ENCODE measurements at places on chromosomes 11 and 22.

GRCh38 chr22:36144886-36145541 is 15.5 kb downstream of the APOL3 start:
- DNase-seq = peak; percentile 84

DNA sequence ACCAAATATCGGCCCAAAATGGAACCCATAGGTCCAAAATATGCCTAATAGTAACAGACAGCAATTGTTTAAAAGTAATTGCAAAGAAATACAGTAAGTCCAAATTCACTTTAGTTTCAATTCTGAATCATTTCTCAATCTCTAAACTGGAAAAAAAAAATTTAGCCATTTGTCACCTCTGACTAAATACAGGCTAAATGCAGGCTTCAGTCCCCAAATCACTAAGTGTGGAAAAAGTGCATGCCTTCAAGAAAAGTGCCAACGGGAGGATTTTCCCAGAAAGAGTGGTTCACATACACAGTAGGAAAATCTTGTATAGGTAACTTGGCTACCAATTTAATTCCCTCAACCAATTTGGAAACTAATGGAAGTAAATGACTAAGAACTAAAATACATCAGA is 35.7 kb downstream of the SIK3 start:
- no peak for DNase-seq

- no peak for DNase-seq
Observed at GRCh38 chr11:60056349-60056969, at the start of gene MS4A3. TSS of gene MS4A3 (plus strand) at chr11:60056665. CDS start at chr11:60061161, 4,496 bp downstream.

DNA sequence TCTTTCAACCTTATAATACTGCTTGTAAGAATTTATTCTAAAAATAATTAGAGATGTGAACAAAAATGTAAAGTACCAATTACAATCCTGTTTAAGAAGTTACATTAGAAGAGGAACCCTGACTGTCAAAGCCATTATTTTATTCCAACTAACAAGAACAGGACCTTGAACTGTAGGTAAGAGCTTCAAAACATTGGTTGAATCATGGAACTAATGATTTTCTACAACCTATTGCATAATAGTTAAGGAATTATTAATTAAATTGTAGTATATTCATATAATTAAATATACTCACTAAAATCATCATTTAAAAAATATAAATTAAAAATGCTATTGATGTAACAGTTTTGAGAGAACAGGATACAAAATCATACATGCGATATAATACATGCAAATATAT is 649.4 kb upstream of the KIRREL3 start:
- DNase-seq = no peak

- DNase-seq = no peak
Observed at GRCh38 chr11:109728056-109728455, 306.1 kb downstream of the C11orf87 start.

- DNase-seq = no peak
Observed at GRCh38 chr11:132186699-132187098, 816.3 kb downstream of the NTM start.

- DNase-seq = no peak
Observed at GRCh38 chr11:56885854-56886253, 102.9 kb upstream of the OR5AK2 start.

GRCh38 chr11:66277471-66278362 is at the start of gene CNIH2:
TSS of gene CNIH2 (plus strand) at chr11:66278175. CDS start at chr11:66278457, 282 bp downstream.
- DNase-seq = peak; percentile 59

DNA sequence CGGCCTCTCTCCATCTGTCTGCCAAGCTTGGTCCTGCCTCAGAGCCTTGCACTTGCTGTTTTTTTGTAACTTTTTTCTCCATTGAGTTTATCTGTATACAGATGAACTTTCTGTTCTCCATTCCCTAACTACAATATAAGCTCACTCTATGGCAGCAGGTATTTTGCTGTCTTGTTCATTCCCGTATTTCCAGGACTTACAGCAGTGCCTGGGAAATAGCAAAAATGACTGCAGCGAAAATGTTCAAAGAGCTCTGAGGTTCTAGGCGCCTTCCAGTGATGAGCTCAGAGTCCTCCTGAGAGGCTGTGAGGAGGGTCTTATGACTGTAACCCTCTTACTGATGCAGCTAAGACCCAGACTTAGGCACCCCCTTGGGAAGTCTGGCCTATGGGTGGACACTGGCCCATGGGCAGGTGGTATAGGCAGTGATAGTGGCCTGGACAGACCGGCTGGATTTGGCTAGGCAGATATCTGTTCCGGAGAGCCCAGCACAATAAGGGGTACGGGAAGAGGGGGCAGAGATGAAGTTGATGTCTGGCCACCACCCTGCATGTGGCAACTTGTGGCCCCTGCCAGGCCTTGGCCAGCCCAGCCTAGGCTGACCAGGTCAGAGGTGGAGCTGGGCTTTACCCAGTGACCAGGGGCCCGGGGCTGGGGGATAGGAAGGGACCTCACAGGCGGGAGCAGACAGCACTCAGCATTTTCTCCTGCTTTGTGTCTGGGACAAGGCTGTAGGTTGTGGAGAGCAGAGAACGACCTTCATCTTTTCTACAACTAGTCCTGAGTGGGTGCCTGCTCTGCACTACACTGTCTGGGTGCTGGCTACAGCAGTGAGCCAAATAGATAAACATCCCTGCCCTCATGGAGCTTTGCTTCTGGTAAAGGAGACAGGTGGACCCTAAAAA is 4.6 kb downstream of the ATF4 start:
- DNase-seq = no peak

GRCh38 chr11:1448882-1449281 is 37.7 kb downstream of the MOB2 start:
- no peak for DNase-seq

- peak; percentile 54 for DNase-seq
Observed at GRCh38 chr22:50148991-50149721, 21.4 kb upstream of the PANX2 start.

DNA sequence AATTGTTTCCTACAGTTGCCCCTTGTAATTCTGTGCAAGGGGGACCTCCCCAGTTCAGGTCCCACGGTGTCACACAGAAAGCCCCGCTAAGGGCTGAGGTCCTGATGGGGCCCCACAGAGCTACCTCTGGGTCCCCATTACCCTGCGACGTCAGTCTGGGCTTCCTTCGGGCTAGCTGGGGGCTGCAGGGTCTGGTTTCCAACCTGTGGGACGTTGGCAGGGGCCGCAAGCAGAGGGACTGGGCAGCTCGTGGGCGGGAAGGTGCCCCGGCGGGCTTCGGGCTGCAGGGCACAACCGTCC is 698 bp downstream of the SLC37A4 start:
- DNase-seq = no peak

GRCh38 chr22:37244922-37245722 is 1.1 kb upstream of the RAC2 start:
- no peak for DNase-seq

- DNase-seq = no peak
Observed at GRCh38 chr11:18523084-18523483, 3.7 kb downstream of the TSG101 start.

DNA sequence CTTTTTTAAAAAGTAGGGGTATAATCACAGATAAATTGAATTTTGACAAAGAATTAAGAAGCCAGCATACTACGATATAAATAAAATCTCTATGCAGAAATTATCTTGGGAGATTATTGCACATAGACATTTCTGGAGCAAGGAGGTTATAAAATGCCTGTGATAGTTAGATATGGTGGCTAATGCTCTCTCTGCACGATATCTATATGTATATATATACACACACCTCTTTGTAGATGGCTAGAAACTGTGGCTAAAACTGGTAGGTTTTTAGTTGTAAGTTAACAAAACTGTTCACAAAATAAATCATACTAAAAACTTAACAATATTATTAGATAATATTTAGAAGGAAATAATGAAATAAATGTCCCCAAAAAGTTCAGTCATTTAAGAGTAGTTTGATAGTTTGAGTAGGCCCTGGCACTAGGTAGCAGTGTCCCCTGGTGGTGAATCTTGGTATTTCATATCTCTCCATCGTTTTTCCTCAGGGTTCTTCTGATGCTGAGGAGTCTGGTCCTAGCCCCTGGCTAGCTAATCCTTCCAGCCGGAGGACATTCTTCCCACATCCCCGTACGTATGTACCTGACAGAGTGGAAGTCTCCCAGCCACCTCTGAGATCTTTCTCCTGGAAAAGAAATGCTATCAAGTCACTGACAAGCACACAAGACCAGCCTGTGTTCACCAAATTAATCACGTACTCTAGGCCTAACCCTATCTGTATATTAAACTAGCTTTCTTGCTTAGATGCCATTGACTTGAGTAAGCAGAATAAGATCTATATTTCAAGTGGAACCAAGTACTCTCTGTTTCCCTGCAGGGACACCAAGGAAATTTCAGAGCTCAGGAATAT is 32.2 kb downstream of the ART5 start:
- DNase-seq = no peak

GRCh38 chr22:31586137-31586920 is 75.7 kb downstream of the PISD start:
- DNase-seq = no peak

GRCh38 chr22:43955883-43956782 is 891 bp downstream of the SAMM50 start:
- DNase-seq = no peak

GRCh38 chr11:8362491-8362890 is 98.8 kb upstream of the LMO1 start:
- DNase-seq = no peak

DNA sequence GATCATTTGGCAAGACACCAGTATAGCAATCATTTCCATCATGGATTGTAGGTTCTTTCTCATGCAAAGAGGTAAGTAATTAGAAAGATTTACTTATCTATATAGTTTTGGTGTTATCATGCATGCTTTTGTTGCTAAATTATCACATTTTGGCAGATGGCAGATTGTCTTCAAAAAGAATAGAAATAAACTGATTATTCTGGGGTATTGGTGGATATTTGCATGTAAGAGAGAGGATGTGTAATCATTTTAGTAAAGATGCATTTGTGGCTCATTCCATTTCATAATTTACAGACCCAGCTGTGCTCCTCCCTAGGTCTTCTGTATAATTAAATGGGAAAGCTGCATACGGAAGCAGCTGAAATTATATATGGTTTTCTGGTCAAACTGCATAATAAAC is 875.7 kb upstream of the ANO3 start:
- DNase-seq = no peak

DNA sequence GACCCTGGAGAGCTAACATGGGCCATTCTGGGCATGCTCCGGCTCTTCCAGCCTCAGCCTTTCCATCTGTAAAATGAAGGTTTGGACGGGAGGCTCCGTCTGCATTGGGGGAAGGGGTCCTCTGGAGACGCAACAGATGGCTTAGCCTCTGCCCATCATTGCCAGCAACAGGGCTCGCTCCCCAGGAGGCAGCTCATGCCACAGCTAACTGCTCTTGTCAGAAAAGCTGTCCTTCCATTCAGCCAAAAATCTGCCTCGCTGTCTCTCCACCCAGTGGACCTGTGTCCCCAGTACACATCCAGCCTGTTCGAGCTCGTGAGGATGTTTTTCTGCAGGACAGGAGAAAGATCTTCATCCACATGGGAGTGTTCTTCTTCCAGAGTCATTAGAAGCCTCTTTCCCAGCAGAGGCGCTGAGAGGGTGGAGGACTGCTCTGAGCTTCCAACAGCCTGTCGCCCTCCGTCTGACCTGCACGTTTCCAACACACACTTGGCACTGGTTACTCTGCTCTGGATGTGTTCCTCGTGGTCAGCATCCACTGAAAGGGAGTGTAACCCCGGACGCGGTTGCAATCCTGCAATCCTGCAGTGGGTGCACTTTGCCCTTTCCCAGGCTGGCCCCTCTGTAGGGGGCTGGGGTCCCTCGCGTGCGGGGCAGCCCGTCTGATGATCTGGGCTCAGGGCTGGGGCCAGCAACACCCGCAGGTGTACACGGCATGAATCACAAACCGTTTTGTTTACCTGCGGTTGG is 1340.9 kb downstream of the TBC1D22A start:
- no peak for DNase-seq

DNA sequence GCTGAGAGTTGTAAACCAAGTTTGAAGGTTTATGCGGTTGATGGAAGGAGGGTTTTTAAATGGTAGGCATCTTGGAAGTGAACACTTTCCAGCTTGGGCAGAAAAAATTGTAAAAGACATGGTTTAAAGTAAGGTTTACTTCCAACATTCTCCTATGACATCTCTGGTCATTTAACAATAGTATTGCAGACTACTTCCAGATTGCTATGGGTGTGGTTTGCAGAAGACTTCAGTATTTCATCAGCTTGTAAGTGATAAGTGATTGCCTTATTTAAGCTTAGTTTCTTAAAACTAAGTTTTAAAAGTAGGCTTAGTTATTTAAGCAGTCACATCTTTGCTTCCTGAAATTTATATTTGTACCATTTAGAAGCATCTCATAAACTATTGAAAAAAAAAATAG is 7.2 kb upstream of the STT3A start:
- DNase-seq = no peak

DNA sequence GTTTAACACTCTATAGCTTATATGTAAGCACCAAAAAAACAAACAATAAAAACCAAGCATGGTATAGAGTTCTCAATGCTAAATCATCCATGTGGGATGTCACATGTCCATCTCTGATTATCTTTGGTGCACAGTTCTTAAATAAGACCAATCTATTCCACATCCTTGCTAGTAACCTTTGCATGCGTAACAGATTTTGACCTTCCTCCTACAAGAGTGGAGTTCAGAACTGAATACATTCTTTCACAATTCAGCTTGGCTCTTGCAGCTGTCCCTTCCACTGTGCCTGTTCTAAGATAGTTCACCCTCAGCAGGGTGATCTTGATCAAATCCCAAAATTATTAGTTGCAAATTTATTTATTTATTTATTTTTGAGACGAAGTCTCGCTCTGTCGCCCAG is 21.1 kb downstream of the PRR14L start:
- DNase-seq = no peak

GRCh38 chr22:20793748-20794649 is 20.1 kb downstream of the SERPIND1 start:
- no peak for DNase-seq

- no peak for DNase-seq
Observed at GRCh38 chr11:113271551-113272245, 42.7 kb upstream of the TTC12 start.

- DNase-seq = peak; percentile 63
Observed at GRCh38 chr22:41780746-41781505, 19.6 kb upstream of the CCDC134 start.

DNA sequence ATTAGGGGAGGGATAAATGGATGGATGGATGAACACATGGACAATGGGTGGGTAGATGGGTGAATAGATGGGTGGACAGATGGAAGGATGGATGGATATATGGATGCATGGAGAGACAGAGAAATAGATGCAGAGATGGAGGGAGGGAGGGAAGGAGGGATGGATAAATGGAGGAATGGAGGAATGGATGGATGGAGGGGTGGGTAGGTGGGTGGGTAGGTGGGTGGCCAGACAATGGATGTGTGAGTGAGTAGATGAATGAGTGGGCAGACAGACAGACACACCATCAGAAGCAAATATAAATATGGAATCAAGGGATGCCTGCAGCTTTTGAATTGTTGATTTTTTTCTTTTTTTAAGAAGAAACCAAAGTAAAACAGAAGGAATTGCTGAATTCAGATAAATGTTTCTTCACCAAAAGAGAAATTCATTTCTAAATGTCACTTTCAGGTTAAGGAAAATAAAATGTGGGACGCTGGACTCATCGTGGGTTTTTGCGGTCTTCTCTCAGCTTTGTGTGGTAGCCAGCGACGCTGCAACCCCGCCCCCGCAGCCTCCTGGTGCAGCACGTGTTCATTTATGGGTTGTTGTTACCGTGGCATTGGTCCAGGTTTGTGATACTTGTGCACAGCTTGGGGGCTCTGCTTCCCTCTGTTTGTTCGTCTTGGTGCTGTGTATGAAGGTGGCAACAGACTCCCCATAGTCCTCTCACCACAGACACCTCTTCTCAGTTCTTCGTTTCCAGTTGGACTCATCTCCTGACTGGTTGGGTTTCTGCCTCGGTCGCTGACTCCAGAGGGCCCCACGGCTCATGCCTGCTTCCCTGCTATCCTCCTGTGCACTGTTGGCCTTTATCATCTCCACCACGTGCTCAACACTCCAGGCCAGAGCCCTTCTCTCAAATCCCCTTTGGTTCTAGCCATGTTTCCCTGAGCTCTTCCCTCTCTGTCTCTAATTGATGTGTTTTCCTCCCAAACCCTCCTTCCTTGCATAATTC is 76.4 kb downstream of the CDKN1C start:
- peak; percentile 21 for DNase-seq
